NCI-H69 (cell line): ENCODE measurements at places on chromosomes 11 and 22.
A peak's percentile ranks its signal among the peaks of the same experiment; 100 is the strongest.

DNA sequence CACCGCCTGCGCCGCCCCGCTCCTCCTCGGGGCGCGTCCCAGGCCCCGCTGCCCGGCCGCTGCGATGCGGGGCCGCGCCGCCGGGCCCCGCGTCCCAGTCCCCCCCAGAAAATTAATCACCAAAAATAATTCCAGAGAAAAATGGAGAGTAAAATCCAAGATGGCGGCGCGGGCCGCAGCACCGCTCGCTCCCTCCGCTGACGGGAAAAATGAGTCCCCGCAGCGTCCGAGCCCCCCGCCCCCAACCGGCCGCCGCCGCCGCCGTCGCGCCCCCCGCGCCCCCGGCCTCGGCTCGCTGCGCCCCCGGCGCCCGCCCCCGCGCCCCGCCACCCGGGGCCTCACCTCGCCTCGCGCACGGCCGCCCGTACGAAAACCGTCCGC is at the start of gene KMT5B:
Gene KMT5B, minus strand, starts transcription at position 162 of the 381 bp plus-strand sequence. CDS start 23,220 bp downstream, outside the sequence.
- no peak for DNase-seq

GRCh38 chr22:23781511-23782183 is 5.1 kb upstream of the SMARCB1 start:
- no peak for DNase-seq

GRCh38 chr22:28442711-28443525 is 236.7 kb downstream of the TTC28 start:
- DNase-seq, result peak; percentile 92

DNA sequence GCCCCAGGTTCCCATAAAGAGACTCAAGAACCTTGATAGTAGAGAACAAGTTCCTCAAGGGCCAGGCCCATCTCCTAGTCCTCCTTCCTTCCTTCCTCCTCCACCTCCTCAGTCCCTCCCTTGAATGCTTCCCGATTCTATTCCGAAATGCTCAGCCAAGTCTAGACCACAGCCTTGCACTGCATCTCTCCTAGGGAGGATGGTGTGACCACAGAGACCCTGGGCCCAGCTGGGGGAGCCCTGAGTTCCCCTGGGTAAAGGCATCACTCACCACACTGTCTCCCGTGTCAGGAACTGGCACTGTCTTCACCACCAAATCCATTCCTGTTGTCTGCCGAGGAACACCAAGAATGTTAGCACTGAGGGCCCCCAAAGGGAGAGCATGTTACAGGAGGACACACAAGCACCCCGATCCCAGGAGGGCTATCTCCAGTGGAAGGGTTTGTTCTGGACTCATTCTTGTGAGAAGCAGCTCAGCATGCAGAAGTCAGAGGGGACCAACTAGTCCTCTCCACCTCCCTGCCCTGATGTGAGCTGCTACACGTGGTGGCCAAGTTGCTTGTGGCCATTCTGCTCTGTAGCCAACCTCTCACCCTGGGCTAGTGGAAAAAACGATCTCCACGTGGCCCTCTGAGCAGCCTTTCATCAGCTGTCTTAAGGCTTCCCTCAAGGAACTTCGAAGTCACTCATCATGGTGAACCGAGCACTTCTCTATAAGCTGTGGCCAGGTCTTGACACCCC is 8.7 kb downstream of the IFT27 start:
- no peak for DNase-seq

DNA sequence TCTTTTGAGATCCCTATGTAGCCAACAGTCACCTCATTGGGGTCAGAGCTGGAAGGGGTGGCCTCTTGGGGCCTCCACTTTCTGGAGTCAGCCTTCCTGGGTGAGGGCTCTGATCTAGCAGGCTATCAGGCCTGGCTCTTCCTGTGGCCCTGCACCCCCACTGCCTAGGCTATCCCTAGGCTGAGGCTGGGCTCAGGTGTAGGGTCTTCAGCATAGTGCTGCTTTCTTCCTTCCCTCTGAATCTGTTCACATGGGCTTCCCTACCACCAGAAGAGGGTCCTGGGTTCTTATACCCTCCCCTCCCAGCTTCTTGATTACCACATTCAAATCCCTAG is 456 bp upstream of the SPI1 start:
- DNase-seq, result no peak

GRCh38 chr11:32231909-32232493 is 141.1 kb downstream of the RCN1 start:
- peak; percentile 68 for DNase-seq

- no peak for DNase-seq
Observed at GRCh38 chr11:41665441-41666360, 206.2 kb upstream of the LRRC4C start.

GRCh38 chr22:48717883-48718817 is 1109.5 kb downstream of the BRD1 start:
- DNase-seq, result no peak

GRCh38 chr11:90355200-90355599 is 132.4 kb upstream of the CHORDC1 start:
- DNase-seq, result peak; percentile 69

- DNase-seq, result no peak
Observed at GRCh38 chr11:27188696-27189095, 148.1 kb downstream of the BBOX1 start.

- DNase-seq, result no peak
Observed at GRCh38 chr11:120545813-120546212, 34.3 kb downstream of the GRIK4 start.

GRCh38 chr11:101438126-101438525 is 145.7 kb downstream of the TRPC6 start:
- no peak for DNase-seq

- peak; percentile 35 for DNase-seq
Observed at GRCh38 chr11:2214527-2215229, 43.1 kb upstream of the TH start.

DNA sequence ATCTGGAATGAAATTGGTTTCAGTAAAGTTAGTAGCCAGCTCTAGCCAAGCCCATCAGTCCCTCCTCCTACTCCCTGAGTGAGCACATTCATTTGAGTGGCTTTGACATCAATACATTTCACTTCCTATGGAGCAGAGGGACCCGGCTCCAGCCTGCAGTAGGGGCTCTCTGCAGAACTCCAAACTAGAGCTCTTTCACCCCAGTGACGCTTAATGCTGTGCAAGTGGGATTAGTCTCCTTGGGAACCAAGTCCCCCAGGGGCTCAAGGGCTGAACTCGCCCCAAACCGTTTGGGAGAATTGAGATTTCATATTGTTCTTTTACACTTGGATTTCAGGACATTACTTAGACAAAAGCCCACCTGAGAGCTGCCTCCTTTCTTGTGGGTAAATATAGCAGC is 4.4 kb upstream of the FAM181B start:
- peak; percentile 34 for DNase-seq

DNA sequence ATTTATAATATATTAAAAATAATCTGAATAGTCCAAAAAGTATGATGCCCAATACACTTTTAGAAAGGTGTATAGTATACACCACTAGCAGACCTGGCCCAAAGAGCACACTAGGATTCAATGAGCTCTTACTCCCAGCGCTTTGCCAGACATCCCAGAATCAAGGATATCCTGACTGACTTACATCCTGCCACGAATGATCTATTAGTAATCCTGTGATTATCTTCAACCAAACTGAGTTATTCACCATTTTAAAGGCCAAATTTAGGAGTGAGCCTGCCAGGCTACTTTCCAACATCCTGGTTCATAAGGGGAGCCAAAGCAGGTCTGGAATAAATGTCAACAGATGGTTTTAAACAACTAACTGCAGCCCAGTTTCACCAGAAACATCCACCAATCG is 60.8 kb upstream of the FAM181B start:
- DNase-seq, result no peak
